T-cell (primary cell): ENCODE measurements at places on chromosomes 6 and 20. TPM values are rescaled to one million over a fixed set of nuclear protein-coding genes. Genes with fewer than 3 reads are reported as not detected.

WFDC5 gene
- not detected for total RNA-seq

GRCh38 chr6:17454316-17455005, 61.1 kb downstream of the CAP2 start:
- no peak for DNase-seq
- H3K27ac ChIP-seq, result no peak overlapping the region
- no peak overlapping the region for H3K4me3 ChIP-seq

GRCh38 chr6:11221623-11222384, 10.7 kb downstream of the NEDD9 start:
- no peaks in the 10 kb centered on the region for H3K36me3 ChIP-seq

PKIG gene
- 4.7 TPM for total RNA-seq

DNA sequence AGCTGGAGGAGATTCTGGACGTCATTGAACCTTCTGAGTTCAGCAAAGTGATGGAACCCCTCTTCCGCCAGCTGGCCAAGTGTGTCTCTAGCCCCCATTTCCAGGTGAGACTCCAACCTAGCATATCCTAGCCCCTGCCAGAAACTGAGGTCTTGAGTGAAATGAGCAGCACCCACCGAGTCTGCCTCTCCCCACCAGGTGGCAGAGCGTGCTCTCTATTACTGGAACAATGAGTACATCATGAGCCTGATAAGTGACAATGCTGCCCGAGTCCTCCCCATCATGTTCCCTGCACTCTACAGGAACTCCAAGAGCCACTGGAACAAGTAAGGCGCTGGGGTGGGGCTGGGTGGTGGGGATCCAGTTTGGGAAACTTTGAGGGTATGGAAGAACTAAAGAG, 4.6 kb downstream of the MEA1 start:
- no peak overlapping the region for H3K27ac ChIP-seq
- no peak overlapping the region for H3K4me3 ChIP-seq
- DNase-seq, result peak; percentile 4
- H3K36me3 ChIP-seq, result peaks cover 17% of the 10 kb centered on the region
- H3K27me3 ChIP-seq, result no peaks in the 10 kb centered on the region

DNA sequence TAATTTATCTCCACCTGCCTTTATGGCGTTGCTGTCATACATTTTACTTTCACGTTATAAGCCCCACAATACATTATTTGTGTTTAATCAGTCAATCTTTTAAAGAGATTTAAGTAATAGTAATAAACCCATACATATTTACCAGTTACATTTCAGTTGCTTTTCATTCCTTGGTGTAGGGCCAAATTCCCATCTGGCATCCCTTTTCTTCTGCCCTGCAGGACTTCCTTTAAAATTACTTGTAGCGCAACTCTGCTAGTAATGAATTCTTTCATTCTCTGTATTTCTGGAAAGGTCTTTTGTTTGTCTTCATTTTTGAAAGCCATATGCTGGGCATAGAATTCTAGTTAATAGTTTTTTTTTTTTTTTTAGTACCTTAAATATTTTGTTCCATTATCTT, 24.9 kb downstream of the ZNF334 start:
- no peaks in the 10 kb centered on the region for H3K4me1 ChIP-seq
- no peaks in the 10 kb centered on the region for H3K27me3 ChIP-seq
- DNase-seq, result no peak
- no peaks in the 10 kb centered on the region for H3K36me3 ChIP-seq
- H3K4me3 ChIP-seq, result no peak overlapping the region

DNA sequence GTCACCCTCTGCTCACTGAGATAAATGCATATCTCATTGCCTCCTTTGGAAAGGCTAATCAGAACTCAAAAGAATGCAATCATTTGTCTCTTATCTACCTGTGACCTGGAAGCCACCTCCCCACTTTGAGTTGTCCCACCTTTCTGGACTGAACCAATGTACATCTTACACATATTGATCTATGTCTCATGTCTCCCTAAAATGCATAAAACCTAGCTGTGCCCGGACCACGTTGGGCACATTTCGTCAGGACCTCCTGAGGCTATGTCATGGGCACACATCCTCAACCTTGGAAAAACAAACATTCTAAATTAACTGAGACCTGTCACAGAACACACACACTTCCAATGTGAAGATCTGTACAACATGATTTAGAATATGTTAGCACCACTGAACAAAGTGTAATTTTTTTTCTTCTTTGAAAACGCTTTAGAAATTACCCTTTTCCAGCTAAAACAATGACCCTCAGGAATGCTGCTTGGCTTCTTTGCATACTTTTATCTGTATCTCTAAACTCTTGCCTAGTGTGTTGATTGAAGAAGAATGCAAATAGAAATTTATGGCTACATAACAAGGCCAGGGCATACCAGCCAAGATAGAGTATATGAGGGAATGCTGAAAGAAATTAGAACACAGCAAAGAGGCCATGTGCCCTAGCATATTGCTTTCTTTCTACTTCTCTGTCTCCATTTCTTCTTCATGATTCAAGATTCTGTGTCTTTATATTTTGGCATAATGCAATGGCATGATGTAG, 84.6 kb upstream of the DST start:
- no peaks in the 10 kb centered on the region for H3K4me1 ChIP-seq
- H3K4me3 ChIP-seq, result no peak overlapping the region
- H3K27me3 ChIP-seq, result no peaks in the 10 kb centered on the region
- H3K27ac ChIP-seq, result no peak overlapping the region

VSX1 gene
- not detected for total RNA-seq

- H3K4me1 ChIP-seq, result peaks cover 6% of the 10 kb centered on the region
- H3K27me3 ChIP-seq, result no peaks in the 10 kb centered on the region
Measured at GRCh38 chr6:37988127-37988526, 168.6 kb downstream of the ZFAND3 start.

DNA sequence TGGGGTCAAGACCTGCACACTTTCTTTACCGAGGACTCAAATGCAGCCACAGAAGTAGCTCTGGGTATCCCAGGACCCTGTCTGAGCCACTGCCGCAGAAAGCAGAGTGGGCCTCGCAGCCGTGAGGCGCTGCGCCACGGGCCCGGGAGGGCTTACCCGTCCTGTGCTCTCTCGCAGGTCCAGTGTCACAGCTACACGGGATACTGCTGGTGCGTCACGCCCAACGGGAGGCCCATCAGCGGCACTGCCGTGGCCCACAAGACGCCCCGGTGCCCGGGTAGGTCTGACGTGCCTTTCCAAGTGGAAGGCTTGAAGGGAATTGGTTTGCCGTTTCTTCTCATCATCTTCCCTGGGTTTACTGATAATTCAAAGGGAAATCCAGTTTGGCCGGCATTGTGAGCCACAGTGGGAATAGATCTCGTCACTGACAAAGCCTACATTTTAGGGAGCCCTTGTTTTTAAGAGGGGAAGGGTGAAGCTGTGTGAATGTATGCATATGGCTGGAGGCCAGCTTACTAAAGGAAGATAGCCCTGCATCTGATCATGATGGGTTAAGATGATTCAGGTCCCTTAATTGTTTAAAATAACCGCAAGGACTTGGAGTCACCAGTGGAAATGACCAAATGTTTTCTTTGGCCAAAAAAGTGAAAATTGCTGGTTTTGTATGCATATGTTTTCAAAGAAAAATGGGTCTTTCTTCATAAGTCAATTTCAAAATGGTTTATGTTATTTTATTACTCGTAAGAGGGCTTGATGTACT, 86.6 kb downstream of the SMOC2 start:
- H3K4me3 ChIP-seq, result no peak overlapping the region
- DNase-seq, result no peak
- no peaks in the 10 kb centered on the region for H3K36me3 ChIP-seq
- no peak overlapping the region for H3K27ac ChIP-seq

DNA sequence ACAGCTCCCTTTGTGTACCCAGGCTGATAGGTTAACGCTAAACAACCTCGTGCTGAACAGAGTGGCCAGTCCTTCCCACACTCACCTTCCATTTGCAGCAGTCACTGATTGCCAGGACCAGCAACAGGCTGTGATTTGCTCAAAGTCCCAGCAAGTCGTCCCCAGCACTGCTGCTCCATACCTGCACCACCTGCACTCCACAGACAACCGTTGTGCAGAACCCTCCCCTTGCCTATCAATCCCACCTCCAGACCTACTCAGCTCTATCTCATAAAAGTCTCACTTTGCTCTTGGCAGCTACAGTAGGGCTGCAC, 43.1 kb upstream of the SCML4 start:
- no peaks in the 10 kb centered on the region for H3K36me3 ChIP-seq
- peaks cover 10% of the 10 kb centered on the region for H3K27me3 ChIP-seq
- H3K4me1 ChIP-seq, result peaks cover 4% of the 10 kb centered on the region
- no peak for DNase-seq
- no peak overlapping the region for H3K27ac ChIP-seq
- no peak overlapping the region for H3K4me3 ChIP-seq

GRCh38 chr6:149111556-149112115, 205.9 kb upstream of the TAB2 start:
- no peak overlapping the region for H3K4me3 ChIP-seq
- H3K36me3 ChIP-seq, result no peaks in the 10 kb centered on the region
- no peaks in the 10 kb centered on the region for H3K4me1 ChIP-seq

DNA sequence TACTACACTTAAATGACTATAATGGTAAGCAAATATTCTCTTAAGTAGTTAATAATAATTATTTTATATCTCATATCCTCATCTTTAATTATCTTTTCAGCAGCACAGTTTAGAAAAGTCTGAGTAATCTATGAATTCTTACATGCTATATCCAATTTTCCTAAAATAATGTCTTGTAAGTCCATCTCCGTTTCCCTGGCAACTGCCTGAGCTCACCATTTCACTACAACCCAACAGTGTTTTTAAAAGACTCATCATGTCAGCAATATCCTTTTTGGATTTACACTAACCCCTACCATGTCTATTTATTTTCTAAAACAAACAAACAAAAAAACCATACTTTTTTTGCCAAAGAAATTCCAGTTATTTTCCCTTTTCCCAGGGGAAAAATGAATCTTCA, 859.6 kb downstream of the EYS start:
- no peaks in the 10 kb centered on the region for H3K36me3 ChIP-seq
- no peak overlapping the region for H3K27ac ChIP-seq
- no peak overlapping the region for H3K4me3 ChIP-seq
- no peaks in the 10 kb centered on the region for H3K27me3 ChIP-seq
- H3K4me1 ChIP-seq, result no peaks in the 10 kb centered on the region

DNA sequence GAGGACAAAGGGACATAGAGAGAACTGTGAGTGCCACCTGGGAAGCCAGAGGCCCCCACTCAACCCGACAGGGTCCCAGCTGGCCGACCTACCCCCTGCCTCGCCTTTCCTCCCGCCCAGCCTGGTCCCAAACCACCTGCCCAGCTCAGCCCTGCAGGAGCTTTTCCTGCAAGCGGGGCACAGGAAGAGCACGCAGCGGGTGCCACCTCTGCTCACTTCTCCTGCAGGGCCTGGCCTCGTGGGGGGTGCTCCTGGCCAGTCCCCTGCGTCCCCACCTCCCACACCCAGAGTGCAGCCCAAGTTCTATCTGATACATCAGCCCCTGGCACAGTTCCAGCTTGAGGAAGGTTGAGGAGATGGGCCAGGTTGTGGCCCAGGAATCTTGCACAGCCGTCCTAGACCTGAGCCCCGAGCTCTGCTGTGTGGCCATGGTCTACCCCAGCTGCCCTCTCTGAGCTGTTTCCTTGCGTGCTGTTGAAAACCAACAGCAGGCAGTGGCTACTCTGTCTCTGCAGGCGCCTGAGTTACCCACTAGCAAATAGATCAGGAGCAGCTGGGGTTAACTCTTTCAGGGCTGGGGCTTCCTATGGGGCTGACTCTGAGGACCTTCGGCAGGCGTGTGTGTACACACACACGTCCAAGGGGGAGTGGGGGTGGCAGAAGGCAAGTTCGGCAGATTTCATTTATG, 1.7 kb downstream of the NECAB3 start:
- peaks cover 45% of the 10 kb centered on the region for H3K4me1 ChIP-seq
- H3K27ac ChIP-seq, result no peak overlapping the region
- H3K27me3 ChIP-seq, result peaks cover 3% of the 10 kb centered on the region
- no peak overlapping the region for H3K4me3 ChIP-seq

- H3K4me3 ChIP-seq, result no peak overlapping the region
- H3K36me3 ChIP-seq, result no peaks in the 10 kb centered on the region
- H3K27ac ChIP-seq, result no peak overlapping the region
- no peaks in the 10 kb centered on the region for H3K27me3 ChIP-seq
Measured at GRCh38 chr6:140931581-140931980, 1201.1 kb upstream of the GJE1 start.

- H3K36me3 ChIP-seq, result no peaks in the 10 kb centered on the region
- peaks cover under 1% of the 10 kb centered on the region for H3K4me1 ChIP-seq
- H3K27me3 ChIP-seq, result no peaks in the 10 kb centered on the region
- H3K4me3 ChIP-seq, result no peak overlapping the region
- H3K27ac ChIP-seq, result no peak overlapping the region
Measured at GRCh38 chr20:31508517-31509244, 5.6 kb upstream of the HM13 start.

DNA sequence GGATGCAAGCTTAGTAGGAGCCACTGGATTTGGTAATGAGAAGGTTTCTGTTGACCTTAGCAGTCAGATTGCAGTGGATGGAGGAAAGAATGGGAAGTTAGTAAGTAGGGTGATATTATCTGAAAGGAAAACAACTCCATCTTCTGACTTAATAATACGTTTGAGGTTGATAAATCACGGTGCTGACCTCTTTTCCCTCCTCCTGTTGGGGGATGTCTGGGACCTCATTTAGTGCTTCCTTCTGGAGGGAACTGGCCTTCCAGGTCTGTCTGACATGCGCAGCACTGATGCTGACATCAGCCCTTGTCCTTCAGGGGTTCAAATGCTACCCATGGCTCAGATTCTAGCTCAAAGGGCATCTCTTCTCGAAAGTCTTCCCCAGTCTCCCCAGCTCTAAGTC, 48.2 kb upstream of the AKAP12 start:
- no peak overlapping the region for H3K27ac ChIP-seq
- H3K4me3 ChIP-seq, result no peak overlapping the region
- H3K27me3 ChIP-seq, result no peaks in the 10 kb centered on the region

GRCh38 chr20:57198132-57199072, 68.0 kb downstream of the BMP7 start:
- peaks cover 23% of the 10 kb centered on the region for H3K27me3 ChIP-seq
- DNase-seq, result no peak
- H3K36me3 ChIP-seq, result no peaks in the 10 kb centered on the region
- no peaks in the 10 kb centered on the region for H3K4me1 ChIP-seq

TINAG gene
- not detected for total RNA-seq

ANGPT4 gene
- total RNA-seq, result not detected

GRCh38 chr6:89928604-89929003, 34.3 kb downstream of the GJA10 start:
- H3K4me1 ChIP-seq, result peaks cover 8% of the 10 kb centered on the region
- H3K4me3 ChIP-seq, result no peak overlapping the region
- H3K27ac ChIP-seq, result no peak overlapping the region
- no peaks in the 10 kb centered on the region for H3K27me3 ChIP-seq
- DNase-seq, result no peak

TCF21 gene
- 0.07 TPM for total RNA-seq

PPIL6 gene
- total RNA-seq, result 0.07 TPM

DNA sequence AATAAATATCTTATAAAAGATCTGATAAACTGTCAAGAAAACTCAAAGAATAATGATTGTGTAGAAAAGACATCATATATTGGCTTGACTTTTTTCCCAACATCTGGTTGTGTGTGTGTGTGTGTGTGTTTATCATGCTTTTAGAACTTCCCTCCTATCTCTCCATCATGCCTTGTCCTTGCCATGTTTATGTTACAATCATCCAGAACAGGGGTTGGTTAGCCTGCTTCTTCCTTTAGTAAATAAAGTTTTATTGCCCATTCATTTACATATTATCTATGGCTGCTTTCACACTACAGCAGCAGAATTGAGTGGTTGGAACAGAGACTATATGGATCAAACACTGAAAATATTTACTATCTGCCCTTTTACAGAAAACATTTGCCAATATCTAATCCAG, 52.8 kb upstream of the RIPOR2 start:
- peaks cover 8% of the 10 kb centered on the region for H3K36me3 ChIP-seq
- DNase-seq, result no peak
- H3K27ac ChIP-seq, result no peak overlapping the region
- H3K4me1 ChIP-seq, result peaks cover 25% of the 10 kb centered on the region
- H3K4me3 ChIP-seq, result no peak overlapping the region

- no peak for DNase-seq
- H3K27ac ChIP-seq, result no peak overlapping the region
- no peaks in the 10 kb centered on the region for H3K4me1 ChIP-seq
- peaks cover 8% of the 10 kb centered on the region for H3K27me3 ChIP-seq
- H3K4me3 ChIP-seq, result no peak overlapping the region
Measured at GRCh38 chr20:46031701-46032254, 2.8 kb downstream of the SLC12A5 start.
